ENCODE measurements at places on chromosomes 2 and 18.

DNA sequence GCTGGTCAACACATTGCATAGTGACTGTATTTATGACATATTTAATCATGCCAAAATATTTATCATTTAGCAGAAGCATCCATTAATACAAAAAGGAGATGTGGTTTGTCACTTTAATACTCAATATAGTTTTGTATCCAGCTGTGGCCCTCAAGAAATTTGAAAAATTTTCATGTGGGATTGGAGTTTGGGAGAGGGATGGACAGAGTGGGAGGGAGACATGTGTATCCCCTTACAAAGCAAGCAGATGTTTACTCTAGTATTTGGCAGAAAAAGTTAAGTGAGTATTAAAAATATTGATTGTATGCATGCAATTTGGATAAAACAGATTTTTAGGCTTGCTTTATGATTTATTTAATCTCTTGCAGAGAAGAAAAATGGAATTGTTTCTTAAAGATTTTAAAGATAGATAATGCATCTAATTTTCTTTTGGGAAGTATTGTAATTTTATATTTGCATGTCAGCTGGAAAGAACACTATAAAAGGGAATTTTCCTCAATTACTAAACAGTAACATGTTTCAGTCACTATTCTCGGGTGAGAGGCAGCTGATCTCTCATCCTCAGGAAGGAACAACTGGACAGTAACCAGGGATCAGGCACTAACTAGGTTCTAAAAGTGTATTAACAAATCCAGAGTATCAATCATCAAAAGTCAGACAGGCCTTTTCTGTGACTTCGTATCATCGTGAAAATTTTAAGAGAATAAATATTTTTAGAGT is 1184.7 kb upstream of the NXPH2 start:
- DNase-seq, result no peak

DNA sequence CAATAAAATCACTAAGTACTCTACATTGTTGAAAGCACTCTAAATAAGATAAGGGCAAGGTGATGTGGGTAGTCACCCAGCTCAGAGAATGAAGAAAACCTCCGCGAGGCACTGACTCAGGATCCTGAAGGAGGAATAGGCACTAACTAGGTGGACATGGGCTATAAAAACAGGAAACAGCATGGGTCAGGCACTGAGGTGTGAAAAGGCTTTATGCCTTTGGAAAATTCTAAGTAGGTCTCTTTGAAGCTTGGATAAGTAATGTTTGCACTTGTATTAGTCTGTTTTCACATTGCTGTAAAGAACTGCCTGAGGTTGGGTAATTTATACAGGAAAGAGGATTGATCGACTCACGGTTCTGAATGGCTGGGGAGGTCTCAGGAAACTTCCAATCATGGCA is 161.6 kb downstream of the EPHA4 start:
- DNase-seq, result no peak

- DNase-seq, result no peak
Observed at GRCh38 chr2:216644842-216645635, 11.8 kb downstream of the IGFBP2 start.

GRCh38 chr2:58645017-58645416 is 403.9 kb upstream of the FANCL start:
- DNase-seq, result no peak

- no peak for DNase-seq
Observed at GRCh38 chr18:42814184-42814583, 301.3 kb downstream of the RIT2 start.

DNA sequence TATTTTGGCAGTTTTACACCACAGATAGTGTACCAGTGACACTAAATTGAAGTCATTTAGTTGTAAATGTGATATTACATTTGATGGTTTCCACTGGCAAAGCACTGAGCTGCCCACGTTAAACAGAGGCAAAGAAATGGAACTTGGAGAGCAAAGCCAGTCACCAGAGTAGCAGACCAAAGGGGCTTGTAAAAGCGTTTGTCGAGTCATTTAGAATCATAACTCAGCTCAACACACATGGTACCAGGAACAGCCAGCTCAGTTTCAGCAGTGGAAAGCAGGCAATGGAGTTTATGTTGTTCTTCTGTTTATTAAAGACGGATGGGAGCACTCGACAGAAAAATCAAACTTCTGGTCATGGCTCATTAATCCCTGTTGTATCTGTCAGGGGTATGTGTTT is 91.2 kb downstream of the POU3F3 start:
- DNase-seq, result no peak

- no peak for DNase-seq
Observed at GRCh38 chr18:48698707-48699106, 159.9 kb downstream of the CTIF start.

- no peak for DNase-seq
Observed at GRCh38 chr2:42486145-42486906, 7.5 kb downstream of the KCNG3 start.

DNA sequence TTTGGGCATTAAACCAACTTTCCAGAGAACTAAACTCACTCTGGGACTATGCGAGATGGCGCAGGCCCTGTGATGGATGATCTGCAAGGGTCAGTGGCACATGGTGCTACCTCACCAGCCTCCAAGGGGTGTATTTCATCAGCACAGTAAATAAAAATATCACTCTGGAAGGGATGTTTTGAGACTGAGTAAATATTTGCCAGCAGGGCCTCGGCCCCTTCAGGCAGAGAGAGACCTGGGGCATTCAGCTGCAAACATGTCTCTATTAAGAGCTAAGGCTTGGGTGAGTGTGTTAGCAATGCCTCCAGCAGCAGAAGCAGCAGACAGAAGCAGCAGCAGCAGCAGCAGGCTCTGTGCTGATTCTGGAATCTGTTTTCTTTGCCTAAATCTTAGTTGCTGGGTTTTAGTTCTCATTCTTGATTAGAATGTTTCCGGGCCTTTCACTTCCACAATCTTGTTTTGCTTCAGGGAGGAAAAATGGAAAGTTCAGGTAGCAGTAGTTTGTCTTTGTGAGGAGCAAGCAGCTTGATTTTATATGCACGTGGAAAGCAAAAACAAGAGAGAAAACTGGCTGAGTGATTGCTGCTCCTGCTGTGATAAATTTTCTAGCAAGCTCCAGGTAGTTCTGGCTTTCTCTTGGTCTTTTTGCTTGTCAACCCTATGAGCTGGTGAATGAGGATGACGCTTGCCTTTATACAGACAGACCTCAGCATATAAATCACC is 18.6 kb downstream of the ADCYAP1 start:
- DNase-seq, result no peak

- no peak for DNase-seq
Observed at GRCh38 chr18:35933982-35934381, 38.5 kb upstream of the RMP24 start.

GRCh38 chr18:13353084-13353823 is 134.7 kb downstream of the LDLRAD4 start:
- DNase-seq, result no peak

- no peak for DNase-seq
Observed at GRCh38 chr18:61841706-61842105, 51.1 kb downstream of the RNF152 start.

- peak; percentile 37 for DNase-seq
Observed at GRCh38 chr2:133333181-133333580, 235.1 kb downstream of the NCKAP5 start.

GRCh38 chr2:27583390-27583915 is 611 bp downstream of the ZNF512 start:
- no peak for DNase-seq

GRCh38 chr2:181770150-181770549 is 89.8 kb upstream of the NEUROD1 start:
- no peak for DNase-seq

DNA sequence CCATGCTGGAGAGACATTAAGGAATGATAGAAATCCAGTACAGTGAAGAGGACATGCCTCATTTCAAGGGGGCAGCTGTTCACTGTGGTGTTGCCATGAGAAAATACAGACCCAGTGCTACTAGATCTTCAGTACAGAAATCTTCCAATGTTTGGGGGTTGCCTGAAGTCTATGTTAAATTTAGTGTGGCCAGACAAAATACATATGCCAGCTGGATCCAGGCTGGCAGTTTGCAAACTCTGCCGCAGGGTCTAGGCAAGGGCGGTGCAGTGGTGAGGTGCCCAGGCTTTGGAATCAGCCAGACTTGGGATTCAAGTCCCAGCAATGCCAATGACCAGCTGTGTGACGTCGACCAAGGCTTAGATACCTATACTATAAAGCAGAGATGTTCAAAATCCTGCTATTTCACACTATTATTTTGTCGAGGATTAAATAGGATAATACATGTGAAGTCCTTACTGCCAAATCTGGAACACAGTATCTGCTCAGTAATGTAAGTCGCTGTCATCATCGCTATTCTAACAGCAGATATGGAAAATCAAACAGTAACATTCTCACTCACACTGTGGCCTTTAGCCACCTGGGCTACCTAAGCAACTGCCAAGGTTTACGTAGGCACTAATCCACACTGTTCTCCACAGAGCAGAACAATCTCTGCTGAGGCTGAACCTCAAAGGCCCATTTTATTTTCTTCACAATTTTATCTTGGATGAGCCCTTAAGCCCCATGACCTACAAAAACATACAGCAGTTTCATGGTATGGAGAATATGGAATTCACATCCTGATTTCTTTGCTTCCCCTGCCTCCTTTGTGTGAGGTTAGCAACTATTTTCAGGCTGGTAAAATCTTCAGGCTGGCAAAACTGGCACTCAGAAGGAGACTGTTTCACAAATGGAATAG is 5.9 kb upstream of the TMSB10 start:
- DNase-seq, result no peak

DNA sequence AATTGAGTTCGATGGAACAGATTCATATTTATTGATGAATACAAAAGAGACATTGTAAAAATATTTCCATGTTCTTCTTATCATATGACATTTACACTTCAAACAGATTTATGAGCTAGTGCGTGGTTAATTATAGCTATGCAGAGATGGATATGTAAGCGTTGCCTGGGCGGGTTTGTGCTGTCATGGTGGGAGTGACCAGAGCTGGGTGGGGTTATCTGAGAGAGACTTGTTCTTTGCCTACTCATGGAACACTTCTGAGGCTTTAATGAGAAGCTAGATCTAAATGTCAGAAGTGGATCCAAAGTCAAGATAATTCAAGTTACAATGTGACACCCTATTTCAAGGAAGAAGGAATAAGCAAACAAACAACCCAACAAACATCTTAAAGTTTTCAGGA is 162.3 kb upstream of the ZEB2 start:
- no peak for DNase-seq

- no peak for DNase-seq
Observed at GRCh38 chr2:27408601-27409320, 630 bp downstream of the PPM1G start.

GRCh38 chr2:230127195-230127594 is 58.5 kb upstream of the SLC16A14 start:
- DNase-seq, result no peak

DNA sequence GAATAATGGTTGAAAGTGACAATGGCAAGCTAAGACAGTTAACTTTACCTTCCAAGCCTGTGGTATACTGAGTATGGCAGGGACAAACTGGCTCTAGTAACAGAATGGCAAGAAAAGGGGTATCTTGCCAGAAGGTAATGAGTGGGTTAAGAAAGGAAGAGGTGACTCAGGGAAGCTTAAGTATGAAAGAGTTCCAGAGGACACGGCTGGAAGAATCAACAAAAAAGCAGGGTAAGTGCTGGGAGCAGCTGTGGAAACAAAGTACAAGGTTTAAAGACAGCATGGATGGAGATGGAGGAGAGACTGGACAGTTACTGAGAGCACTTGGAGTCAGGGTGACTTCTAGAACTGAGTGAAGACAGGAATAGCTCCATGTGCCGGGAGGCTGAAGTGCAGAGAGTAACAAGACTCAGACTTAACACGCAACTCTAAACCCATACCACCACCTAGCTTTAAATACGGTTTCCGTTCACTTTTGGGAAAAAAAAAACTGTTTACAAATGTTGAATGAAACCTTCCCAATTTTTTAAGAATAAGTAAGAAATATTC is 69.0 kb downstream of the REV1 start:
- DNase-seq, result peak; percentile 38

- no peak for DNase-seq
Observed at GRCh38 chr2:20852139-20852538, 29.2 kb upstream of the LDAH start.

GRCh38 chr2:53422979-53423378 is 344.6 kb upstream of the CHAC2 start:
- DNase-seq, result peak; percentile 44

DNA sequence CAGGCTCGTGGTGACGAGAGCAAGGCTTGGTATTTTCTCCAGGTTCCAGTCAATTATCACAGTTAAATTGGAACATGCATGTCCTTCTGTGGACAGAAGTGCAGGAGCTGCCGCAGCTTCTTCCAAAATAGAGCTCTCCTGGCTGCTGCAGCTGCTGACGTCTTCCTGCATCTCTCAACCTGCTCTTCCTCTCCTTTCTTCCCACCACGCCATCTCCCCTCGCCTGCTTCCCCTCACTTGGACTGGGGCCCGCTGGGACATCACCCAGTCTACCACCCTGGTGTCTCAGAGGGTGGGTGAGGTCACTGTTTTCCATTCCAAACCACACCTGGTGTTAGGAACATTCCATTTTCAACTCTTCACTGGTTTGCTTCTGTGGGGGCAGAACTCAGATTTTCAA is 41.4 kb downstream of the SPP2 start:
- no peak for DNase-seq

GRCh38 chr2:23824777-23825212 is 102.1 kb downstream of the ATAD2B start:
- peak; percentile 32 for DNase-seq

DNA sequence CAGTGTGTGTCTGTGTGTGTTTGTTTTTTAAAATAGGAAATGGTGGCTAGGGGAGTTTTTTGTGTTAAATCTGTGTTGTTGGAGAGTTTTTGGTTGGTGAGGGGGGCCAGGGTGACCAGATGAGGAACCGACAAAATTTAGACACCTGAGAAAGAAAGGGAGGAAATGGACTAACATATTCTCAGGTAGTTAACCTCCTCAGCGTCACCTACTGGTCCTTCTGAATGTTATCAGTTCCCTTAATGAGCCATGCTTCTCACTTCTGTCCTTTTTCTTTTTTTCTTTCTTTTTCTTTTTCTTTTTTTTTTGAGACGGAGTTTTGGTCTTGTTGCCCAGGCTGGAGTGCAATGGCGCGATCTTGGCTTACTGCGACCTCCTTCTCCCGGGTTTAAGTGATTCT is 107.0 kb downstream of the FMNL2 start:
- DNase-seq, result no peak

- DNase-seq, result no peak
Observed at GRCh38 chr18:21196426-21196825, 45.6 kb upstream of the GREB1L start.

- no peak for DNase-seq
Observed at GRCh38 chr2:85823951-85824350, 64.8 kb downstream of the ST3GAL5 start.

DNA sequence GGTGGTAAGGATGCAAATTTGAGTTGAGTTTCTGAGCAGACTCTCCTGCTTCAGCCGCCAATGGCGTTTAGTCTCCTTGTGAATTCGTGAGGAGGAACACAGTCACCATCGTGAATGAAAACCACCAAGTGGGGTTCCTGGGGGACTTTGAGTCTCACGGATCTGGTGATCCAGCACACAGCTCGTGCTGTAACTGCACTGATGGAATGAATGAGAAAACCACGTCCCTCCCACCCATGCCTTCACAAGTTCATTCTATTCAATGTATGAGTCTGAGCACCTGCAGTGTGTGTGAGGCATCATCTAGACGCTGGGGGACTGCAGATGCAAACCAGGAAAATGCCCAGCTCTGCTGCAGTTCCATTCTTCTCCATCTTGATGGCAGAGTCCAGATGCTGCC is 127.9 kb downstream of the PIEZO2 start:
- no peak for DNase-seq

All from foreskin fibroblast (primary cell).